ENCODE measurements at places on chromosomes 2 and 18.

DNA sequence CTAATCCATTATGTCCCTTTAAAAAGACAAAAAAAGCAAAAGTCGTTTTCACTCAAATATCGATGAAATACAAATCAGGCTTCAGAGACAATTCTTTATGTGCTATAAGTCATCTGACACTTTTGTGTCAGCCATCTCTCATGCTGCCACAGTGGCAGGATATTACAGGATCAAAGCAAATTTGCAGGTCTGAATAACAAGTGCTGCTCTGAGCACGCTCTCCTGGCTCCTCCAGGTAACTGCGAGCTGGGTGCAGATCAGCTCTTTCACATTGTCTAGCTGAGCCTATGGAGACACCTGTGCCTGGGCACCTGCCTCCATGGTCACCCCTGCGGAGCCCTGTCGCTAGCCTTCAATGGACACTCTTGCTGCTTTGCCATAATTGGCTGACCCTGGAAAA, 250.2 kb upstream of the RAB12 start:
- DNase-seq, result no peak

DNA sequence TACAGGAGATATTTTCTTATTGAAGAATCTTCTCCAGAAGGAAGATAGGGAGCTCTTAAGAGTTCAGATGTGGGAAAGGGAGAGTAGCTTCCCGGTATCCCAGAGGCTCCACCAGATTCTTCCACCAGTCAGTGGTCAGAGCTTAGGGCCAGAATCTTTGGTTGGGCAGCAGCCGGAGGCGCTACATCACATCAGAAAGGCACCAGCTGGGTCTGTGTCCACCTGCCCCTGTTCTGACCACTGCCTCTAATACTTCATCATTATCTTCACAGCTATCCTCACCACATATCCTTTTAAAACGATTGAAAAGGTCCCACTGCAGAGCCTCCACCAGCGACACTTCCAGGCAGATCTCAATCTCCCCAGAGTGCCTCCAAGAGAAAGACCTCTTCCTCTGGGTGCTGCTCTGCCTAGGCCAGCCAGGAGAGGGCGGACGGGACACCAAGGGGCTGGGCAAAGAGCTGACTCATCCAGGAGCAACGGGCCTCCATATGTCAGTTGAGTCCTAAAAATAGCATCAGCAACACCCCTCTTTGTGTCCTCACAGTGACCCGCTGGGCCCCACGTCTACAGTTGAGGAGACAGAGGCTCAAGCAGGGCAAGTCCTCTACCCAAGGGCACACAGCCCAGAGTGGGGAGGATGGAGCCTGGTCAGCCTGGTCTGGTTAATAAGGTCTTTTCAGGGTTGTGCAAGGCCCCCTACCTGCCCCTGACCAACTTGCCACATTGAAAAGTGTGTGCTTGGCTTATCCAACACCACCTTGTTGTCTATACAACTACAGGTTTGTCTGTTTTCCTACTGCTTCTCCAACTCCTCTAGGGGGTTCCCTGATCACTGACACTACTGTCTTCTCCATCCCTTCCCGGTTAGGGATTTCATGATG, 81.2 kb downstream of the ADD2 start:
- no peak for DNase-seq

DNA sequence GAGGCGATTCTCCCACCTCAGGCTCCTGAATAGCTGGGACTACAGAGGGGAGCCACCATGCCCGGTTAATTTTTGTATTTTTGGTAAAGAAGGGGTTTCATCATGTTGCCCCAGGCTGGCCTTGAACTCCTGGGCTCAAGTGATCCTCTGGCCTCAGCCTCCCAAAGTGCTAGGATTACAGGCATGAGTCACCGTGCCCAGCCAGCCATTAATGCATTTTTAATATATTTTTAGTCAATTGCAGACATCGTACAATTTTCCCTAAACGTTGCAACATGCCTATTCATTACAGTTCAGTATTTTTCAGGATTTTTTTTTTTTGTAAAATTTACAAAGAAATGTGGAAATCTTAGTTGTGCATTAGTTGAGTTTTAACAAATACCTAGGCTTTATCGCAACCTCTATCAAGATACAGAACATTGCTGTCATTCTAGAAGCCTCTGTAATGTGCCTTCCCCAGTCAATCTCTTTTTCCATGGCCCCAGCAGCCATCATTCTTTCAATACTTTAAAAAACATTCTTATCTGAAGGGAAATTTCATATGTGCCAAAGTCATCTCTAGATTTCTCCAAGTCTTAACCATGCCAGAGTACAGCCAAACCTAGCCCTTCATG, 14.7 kb downstream of the NABP1 start:
- no peak for DNase-seq

DNA sequence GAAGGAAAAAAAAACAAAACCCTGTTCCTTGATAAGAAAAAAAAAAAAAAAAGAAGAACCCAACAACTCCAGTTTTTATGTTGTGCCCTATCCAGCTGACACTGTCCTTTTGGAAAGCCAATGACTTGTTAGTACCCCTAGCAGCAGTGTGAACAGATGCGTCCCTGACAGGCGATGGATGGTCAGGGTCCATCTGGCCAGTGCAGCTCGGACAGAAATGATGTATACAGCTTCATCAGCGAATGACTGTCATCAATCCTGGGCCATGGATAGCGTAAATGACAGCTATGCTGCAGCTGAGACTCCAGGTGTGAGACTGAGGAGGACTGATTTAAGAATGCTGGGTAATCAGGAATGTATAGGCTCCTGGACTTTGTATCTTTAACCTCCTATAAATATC, 318.8 kb upstream of the FIGN start:
- no peak for DNase-seq

DNA sequence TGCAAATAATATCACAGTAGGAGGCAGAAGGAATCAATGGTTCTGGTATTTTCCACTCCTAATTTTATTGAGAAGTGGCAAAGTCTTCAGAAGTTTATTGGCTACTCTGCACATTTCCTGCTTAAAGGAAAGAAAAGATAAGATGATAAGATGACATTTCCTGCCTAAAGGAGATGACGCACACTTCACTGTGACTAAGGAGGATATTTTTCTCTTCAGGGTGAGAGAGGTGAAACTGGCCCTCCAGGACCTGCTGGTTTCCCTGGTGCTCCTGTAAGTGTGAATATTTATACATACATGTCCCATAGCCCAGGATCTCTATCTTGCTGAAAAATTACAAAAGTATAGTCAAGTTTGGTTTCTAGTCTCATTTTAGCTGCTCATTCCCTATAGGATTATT, 27.9 kb downstream of the COL3A1 start:
- no peak for DNase-seq

DNA sequence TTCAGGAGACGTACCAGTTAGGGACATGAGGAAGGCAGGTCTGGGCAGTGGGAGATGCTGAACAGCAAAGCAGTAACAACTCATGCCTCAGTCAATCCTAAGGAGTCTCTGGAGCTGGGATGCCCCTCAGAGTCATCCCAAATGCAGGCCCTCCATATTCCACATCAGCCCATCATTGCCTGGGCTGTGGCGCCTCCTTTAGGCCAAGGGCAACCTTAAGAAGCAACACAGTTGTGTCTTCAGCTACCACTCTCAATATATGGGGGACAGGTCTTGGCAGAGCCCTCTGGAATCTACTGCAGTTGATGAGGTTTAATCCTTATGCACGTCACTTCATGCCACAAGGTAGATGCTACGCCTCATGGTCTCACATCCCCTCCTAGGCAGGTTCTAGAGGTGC, 682.0 kb upstream of the RAB6C start:
- no peak for DNase-seq

- DNase-seq, result peak; percentile 73
Measured at GRCh38 chr2:25323042-25323514, 18.6 kb downstream of the DNMT3A start.

DNA sequence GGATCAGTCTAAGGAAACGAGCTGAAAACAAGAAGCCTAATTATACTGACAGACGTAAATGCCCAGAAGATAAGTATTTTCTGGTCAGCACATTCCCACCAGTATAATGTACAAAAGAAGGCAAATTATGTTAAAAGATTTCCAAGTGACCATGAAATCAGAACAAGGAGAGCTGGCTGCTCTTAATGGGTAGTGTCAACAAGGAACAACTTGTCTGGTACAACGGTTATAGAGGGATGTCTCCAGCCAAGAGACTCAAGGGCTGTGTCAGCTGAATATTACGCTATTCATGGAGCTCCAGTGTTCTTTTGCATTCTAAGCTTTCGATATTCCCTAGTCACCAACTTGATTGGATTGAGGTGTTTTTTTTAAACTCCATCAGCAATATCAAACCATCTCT, 8.6 kb upstream of the L3MBTL4 start:
- DNase-seq, result no peak

- DNase-seq, result no peak
Measured at GRCh38 chr2:205261516-205262020, 420.7 kb upstream of the NRP2 start.

DNA sequence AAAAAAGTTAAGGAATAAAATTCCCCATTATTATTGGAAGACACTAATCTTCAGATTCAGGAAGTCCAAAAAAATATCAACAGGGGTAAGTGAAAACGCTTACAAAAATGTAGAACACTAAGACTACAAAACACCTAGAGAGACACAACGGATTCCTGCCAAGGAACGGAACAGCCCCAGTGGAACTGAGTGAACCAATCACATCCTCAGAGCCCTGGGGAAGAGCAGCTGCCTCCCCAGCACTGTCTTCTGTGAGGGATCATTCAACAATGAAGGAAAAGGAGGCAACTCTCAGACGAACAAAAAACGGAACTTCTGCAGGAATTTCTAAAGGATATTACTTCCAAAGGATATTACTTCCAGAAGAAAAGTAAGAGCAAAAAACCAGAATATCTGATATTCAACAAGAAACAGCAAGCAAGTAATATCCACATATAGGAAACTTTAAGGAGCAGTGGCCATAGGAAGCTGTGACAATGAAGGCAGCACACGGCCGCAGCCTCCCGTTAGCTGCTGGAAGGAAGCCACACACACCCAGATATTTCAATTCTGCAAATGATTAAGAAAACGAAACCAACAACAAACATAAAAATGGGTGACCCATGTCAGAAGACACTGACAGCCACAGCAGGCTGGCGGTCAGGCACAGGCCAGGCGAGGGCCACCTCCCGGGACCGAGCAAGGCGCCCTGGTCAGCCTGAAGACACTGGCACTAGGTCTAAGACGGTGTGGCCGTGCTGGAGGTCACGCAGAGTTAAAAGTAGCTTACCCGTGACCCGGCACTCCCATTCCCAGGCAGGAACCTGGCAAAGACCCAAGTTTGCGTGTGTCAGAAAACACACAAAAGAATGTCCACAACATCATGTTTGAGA, 81.8 kb downstream of the HDAC4 start:
- DNase-seq, result peak; percentile 12

GRCh38 chr18:48785736-48786454, 164.9 kb downstream of the SMAD7 start:
- no peak for DNase-seq

- no peak for DNase-seq
Measured at GRCh38 chr18:23101861-23102432, 33.3 kb upstream of the CABLES1 start.

- DNase-seq, result no peak
Measured at GRCh38 chr2:85419009-85419675, 628 bp downstream of the SH2D6 start.

DNA sequence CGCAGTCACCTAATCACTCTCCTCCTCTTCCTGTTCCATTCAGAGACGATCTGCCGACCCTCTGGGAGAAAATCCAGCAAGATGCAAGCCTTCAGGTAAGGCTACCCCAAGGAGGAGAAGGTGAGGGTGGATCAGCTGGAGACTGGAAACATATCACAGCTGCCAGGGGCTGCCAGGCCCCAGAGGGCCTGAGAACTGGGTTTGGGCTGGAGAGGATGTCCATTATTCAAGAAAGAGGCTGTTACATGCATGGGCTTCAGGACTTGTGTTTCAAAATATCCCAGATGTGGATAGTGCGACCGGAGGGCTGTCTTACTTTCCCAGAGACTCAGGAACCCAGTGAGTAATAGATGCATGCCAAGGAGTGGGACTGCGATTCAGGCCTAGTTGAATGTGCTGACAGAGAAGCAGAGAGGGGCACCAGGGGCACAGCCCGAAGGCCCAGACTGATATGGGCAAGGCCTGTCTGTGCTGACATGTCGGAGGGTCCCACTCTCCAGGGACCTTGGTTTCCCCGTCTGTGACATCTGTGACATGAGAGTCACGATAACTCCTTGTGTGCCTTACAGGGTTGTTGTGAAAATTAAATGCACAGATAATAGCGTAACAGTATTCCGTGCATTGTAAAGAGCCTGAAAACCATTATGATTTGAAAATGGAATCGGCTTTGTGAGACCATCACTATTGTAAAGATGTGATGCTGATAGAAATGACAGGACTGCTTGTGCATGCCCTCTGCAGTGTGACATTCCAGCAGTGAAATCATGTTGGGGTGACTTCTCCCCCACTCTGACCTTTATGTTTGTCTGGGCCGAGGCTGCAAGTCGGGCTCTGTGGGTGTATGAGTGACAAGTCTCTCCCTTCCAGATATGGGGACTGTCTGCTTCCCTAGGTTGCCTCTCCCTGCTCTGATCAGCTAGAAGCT, 510 bp downstream of the IL1RN start:
- DNase-seq, result no peak

- DNase-seq, result no peak
Measured at GRCh38 chr18:26267357-26267930, 41.2 kb downstream of the TAF4B start.

DNA sequence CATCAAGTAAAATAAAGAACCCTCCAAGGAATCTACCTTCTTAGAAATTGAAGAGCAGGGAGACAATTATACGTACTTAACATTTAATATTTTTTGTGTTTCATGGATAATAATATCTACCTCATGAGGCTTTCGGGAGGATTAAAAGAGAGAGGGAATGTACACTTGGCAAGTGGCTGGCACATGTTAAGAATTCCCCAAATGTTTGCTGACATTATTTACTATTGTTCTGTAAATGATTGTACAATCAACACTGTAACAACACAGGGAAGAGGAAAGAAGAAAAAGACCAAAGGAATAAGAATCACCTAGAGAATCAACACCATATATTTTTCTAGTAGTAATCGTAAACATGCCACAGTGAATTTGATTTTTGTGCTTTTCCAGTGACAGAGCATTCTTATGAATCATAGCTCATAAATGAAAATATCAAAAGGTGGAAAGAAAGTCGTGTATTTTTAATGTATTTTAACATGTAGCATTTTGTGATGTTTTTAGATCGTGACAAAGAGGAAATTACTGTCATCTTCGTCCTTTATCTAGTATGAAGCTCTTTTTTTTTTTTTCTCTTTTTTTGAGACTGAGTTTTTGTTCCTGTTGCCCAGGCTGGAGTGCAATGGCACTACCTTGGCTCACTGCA, 67.3 kb downstream of the B3GNT2 start:
- no peak for DNase-seq

DNA sequence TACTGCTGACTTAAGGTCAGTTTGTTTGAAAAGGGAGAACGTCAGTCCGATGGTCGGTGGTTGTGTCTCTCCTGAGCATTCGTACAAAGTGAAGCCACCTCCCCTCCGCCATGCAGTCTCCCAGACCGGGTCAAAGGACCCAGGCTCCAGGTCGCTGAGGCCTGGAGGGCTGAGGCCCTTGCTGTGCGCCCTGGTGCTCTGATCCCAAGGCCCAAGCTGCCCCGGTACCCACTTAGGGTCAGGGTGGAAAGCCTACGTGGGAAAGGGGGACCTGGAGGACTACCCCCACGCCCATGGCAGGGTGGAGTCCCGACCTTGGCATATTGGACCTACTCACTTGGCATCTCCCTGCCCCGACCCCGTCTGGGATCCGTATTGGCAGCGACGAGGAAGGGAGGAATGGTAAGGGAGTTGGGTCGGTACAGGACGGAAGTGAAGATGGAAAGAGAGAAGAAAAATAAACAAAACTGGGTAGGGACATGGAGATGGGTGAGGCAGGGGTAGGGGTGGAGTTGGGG, 8.0 kb upstream of the SIX3 start:
- DNase-seq, result no peak

Measured in activated naive CD4-positive, alpha-beta T cell treated with Interleukin-2 at 50 U/mL for 16 hours (primary cell).